RWPE1 (cell line): ENCODE measurements at places on chromosomes 3 and 15.

DNA sequence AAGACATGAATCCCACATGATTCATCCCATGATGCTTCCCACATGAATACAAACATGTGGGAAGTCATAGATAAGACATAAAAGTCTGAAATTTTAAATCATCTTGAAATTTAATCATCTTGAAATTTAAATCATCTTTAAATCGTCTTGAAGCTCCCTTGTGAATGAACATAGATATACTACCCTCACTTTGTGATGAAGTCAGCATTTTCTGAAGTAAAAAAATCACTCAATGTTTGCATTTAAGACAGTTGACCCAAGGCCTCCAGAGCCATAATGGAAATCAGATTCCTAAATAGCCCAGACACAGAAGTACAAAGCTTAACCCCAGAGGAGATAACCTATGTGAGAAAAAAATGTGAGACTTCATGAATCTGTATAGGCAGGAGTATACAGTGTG lies 279.4 kb downstream of the ZBBX start:
- no peak for DNase-seq

DNA sequence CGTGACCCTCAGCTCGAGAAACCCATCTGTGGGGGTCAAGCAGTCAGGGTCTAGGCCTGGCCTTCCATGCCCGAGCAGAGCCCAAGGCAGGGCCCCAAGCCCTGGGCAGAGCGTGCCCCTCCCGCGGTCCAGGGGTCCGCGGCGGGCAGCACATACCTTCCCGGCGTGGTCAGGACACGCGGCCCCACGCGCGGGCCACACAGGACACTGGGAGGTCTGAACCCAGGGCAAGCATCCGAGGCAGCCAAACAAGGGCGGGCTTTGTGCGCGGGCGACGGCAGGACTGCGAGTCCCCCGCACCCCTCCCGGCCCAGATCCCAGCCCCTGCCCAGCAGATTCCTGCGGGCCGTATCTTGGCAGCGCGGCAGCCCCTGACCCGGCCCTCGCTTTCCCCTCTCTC lies 61.6 kb upstream of the ACAN start:
- DNase-seq: no peak

- DNase-seq: no peak
These were observed 544.8 kb upstream of the DPPA4 start for GRCh38 chr3:109882144-109882543.

DNA sequence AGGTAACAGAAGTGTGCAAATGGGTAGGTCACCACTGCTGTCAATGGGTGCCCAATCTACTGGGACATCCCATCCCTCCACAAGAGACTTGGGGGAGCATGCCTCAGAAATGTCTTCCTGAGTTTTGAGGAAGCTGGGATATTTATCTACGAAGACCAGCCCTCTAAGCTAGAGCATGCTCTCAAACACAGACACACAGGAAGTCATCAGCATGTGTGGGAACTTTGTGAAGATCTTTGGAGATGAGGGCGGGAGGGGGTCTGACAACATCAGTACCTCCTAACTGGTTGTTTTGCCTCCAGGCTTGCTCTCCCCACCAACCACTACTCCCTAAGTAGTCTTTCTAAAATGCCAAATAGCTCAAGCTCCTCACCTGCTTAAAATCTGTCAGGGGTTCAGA lies 3.5 kb upstream of the MEF2A start:
- no peak for DNase-seq

DNA sequence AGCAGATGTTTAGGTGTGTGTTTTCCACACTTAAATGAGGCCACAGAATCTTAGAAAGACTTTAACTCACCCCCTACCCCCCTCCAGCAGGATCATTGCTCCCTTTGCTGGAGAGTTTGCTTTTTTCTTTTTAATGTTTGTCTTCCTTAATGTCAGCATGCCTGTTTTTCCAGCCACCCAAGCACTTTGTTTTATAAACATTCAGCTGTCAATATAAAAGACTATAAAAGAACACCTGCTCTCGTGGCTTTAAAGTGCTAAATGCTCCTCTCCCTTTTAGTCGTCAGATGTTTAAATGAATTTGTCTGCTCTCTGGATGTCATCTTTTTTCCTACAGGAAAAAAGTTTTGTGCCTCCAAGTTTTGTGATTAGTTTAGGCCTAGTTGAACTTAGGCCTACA lies 61.7 kb downstream of the SIDT1 start:
- DNase-seq: no peak

- no peak for DNase-seq
These were observed 1.4 kb downstream of the ITGA11 start for GRCh38 chr15:68430471-68431036.

GRCh38 chr15:39605146-39605545 lies 24.3 kb downstream of the THBS1 start:
- no peak for DNase-seq

- DNase-seq: no peak
These were observed 666.8 kb upstream of the ARPP21 start for GRCh38 chr3:34972481-34972880.

GRCh38 chr3:102718651-102719050 lies 283.8 kb downstream of the ZPLD1 start:
- no peak for DNase-seq

GRCh38 chr3:36461597-36461996 lies 81.3 kb downstream of the STAC start:
- DNase-seq: no peak

DNA sequence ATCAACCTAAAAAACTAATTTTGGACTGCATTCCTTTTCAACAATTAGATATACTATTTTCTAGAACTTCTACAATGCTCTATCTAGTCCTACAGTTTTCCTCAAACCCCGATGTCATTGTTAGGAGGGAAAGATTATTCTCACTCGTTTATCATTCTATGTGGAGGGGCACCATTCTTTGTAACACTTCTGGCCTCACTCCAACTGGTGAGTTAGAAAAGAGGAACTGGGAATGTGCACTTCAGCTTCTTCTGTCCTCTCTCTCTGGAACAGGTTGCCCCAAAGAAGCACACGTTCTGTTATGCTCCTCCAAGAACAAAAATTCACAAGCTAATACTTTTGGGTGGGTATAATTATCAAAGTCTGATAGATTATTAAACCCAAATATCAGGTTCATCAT lies 137.9 kb downstream of the UACA start:
- DNase-seq: no peak

- DNase-seq: peak; percentile 76
These were observed 128.3 kb downstream of the SMAD6 start for GRCh38 chr15:66830358-66830757.

DNA sequence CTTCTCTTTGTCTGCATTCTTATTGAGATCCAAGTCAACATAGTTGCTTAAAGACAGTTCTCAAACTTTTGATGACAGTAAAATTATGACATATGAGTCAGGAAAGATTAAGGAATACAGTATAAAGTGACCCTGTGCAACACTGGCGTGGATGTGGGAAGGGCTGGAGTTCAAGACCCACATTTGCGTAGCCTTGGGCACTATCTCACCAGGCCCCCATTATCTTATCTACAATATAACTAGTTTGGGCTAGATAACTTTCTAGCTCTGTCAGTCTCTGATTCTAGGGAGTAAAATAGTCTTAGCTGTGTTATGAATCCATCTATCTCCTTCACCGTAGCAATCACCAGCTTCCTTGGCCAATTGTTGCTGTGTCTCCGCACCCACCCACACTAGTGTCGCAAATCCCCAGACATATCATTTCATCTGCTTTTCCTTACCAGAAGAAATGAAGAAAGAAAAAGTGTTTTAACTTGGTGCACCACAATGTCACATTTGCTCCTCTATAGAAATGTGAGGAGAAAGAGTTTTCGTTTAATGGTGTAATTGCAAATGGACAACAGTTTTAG lies 14.9 kb upstream of the TM4SF4 start:
- no peak for DNase-seq

DNA sequence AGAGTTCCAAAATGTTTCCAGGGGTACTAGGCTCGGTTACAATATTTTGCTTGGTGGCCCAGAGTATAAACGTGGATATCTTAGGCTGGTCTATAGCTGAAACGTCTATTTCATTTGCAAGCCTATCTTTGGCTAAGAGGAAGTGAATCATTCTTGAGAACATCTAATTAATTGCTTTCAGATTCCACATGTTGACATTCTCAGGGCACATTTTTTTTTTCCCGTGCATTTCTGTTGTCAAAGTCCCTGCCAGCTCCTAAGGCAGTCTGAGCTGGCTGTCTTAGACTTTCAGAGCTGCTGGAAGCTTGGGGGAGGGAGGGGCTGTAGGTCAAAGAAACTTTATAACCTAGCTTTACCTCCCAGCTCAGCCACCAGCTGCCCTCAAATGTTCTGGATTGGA lies 23.2 kb upstream of the LAMP3 start:
- DNase-seq: peak; percentile 51

GRCh38 chr3:116441652-116442051 lies 3.6 kb downstream of the LSAMP start:
- DNase-seq: no peak

- peak; percentile 42 for DNase-seq
These were observed 24.5 kb upstream of the RNF111 start for GRCh38 chr15:58962662-58963565.

DNA sequence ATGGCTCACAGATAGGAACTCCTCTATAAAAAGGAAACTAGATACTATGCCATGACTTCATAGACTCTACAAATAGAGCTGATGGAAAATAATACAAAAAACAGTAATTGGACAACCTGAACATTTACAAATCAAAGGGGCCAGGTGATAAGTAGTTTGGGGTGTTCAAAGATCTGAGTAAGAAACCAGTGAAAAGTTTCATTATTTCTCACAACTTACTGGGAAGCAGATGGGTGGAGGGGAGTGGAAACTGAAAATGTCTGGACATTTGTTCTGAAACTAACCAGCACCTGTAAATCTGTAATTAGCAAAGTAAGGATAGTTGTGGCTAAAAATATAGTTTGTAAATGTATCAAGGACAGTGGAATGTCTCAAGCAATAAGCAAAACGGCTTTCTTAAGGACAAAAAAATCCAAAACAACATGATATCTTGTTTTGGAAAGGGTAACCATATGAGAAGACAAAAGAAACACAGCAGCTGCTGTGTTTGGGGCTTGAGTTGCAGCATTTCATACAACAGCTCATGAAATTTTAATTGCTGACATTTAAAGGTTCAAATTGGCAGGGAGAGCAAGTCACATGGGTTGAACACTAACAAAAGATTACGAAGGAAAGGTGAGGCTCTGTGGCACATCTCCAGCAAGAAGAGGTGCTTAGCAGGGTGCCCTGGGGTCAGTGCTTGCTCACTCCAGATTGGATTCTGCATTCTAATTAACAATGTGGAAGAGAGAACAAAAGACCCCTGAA lies 26.8 kb upstream of the THBS1 start:
- DNase-seq: no peak

- peak; percentile 54 for DNase-seq
These were observed 170.2 kb upstream of the TLE3 start for GRCh38 chr15:70267879-70268278.

DNA sequence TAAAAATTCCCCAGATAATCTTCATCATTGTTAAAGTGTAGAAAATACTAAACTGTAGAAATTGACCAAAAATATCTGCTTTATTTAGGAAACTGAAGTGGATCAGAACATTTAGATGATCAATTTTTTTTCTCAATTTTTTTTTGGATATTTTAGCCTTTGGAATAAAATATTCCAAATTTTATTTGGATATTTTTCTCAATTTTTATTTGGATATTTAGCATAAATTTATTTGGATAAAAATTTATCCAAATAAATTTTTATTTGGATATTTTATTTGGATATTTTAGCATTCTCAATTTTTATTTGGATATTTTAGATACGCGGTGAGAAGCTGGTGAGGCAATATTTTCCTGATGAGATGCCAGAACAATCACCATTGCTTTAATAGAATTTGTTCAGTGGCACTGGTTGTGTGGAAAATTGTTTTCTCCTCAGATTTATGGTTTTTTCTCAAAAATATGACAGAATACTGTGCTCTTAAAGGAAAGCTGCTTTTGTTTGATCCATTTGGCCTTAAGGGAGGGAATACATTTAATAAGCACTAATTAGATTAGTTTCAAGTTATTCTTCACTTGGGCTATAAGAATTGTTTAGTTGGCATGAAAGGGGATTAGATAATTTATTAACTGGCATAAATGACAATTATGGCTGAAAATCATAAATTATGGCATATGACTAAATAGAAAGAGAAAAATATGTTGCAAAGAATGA lies 470.1 kb downstream of the MFSD1 start:
- no peak for DNase-seq

DNA sequence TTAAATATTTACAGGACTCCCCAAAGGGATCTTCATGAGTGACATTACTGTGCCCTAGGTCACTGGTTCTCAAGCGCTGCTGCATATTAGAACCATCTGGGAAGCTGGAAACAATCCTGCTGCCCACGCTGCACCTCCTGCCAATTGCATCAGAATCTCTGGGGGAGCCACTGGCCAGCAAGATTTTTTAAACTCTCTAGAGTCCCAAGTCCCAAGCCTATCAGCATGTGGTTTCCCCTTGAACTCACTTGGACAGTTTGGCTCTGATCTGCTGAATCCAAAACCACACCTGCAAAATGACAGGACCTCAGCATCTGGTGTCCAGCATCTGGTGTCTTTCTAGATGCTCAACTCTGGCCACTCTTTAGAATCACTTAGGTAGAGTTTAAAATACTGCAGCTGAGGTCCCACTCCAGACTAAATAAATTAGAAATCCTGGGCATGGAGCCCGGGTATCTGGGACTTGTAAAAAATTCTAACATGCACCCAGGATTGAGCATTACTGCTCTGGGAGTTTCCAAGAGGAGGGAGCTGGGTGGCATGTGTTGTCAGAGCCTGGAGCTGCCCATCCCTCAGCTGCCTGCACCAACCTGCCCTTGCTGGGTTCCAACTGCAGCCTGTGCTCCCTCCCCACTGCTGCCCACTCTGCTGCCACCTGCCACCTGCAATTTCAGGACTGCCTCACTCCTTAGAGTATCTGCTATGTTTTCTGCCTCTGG lies 311.3 kb downstream of the SLC9A9 start:
- no peak for DNase-seq

DNA sequence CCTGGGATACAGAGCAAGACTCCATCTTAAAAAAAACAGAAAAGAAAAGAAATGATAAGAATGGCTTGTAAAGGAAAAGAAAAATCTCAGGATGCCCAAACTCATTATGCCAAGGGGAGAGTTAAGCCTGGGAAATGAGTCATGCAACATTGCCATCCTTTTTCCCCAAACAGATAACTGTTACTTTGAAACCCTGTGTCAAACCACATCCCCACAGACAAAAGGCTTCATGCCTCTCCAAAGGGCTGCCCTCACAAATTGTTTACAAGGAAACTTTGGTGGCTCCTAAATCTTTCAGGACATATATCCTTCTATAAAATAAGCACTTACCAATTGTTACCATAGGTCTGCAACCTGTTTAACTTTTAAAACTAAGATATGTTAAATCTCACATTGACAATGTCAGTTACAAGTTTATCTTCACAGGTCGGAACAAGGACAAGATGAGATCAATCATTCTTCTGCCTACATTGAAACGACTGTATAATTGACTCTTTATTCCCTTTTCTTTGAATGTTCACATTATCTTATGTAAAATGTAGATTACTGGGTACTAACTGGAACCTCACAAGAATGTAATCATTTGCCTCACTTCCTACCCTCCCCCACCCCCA lies 18.6 kb upstream of the SENP7 start:
- DNase-seq: no peak
